ENCODE measurements at places on chromosomes 13 and 19.

DNA sequence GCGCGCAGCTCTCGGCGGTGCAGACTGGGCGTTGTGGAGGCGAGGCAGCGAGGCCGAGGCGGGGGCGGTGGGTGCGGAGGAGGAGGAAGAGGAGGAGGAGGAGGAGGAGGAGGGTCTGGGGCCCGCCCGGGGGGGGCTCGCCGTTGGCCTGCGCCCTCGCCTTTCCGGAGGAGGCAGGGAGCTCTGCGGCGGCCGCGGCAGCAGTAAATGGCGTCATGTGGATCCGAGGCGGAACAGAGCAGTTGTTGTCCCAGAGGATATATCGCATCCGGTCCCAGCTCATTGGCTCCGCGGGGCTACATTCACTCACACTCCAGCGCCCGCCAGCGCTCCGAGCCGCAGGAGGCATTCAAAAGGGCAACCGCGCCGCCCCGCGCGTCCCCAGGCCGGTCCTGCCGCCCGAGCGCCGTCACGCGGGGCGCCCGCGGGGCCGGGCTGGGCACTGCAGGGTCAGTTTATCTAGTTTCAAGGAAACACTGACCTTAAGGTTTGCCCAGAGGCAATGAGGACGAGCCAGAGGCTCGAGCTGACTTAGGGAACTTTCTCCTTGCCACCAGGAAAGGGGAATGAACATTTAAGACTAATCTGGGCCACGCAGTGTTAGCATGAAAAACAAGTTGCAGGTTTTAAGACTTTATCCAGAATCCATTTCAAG is at the start of gene SPRY2:
SPRY2 (minus strand) TSS at position 26 of the 655 bp plus-strand sequence. CDS start 3,421 bp downstream, outside the sequence.
- peak; percentile 97 for DNase-seq

- no peak for DNase-seq
These were observed 396.9 kb upstream of the SLITRK1 start for GRCh38 chr13:84279166-84279565.

DNA sequence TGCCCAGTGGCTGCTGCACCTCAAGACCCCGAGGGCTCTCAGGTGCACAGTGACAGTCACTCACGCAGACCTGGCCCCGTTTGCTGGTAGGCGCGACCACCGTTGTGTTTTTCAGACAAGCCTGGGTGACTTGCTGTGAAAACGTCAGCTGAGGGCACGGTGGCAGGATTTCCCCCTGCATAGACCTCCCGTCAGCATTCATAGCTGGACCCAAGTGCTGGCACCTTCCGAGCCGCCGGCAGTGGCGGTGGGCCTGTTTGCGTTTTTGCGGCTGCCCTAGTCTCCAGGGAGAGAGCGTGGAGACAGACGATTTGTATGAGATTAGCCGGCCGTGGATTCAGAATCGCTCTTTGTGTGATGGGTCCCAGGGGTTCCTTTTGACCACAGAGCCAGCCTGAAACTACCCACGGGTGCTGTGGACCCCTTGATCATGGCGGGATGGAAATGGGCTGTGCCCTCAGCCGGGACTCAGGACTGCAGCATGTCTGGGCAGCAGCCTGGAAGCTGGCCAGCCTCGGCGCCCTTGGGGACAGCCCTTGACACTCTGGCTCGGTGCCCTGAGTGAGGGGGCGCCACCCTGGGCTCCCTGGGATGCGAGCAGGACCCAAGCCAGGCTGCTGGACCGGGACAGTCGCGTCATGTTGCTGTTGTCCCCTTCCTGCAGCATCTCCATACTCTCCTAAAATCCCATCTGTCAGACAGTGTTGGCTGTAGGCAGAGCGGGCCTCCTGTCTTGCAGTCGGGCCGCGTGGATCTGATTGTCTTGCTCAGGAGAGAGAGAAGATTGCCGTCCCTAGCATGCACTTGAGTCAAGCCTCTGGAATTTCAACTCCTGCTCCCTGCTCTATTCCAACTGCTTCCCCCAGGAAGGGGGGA is 8.6 kb downstream of the KDM4B start:
- no peak for DNase-seq

DNA sequence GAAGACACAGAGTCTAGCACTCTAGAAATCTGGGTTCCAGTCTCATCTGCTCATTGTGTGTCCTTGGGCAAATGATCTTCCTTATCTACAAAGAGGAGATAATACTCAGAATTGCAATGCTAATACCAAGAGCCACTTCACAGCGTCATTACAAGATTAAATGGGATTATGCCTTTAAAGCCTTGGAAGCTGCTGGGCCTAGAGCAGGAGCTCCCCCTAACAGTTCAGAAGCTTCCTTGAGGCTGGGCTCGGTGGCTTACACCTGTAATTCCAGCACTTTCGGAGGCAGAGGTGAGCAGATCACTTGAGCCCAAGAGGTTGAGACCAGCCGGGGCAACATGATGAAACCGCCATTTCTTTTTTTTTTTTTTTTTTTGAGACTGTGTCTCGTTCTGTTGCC is 27.6 kb downstream of the AP2S1 start:
- no peak for DNase-seq

DNA sequence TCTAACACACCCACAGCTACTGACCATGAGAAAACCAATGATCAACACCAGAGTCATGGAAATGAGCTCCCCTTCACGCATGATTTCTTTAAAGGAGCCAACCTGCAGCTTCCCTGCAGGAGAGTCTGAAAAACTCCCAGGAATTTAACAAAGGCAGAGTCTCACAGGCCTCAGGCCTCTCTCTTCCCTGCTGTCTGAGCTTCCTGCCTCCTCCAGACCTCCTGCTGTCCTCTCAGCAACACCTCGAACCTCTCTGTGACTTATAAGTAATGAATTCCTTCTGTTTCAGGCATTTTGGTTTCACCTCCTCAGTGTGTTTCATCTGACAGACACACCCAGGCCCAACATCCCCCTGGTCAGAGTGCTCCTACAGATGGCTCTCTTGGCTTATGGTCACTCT is 1044.4 kb downstream of the UQCRFS1 start:
- DNase-seq: no peak

DNA sequence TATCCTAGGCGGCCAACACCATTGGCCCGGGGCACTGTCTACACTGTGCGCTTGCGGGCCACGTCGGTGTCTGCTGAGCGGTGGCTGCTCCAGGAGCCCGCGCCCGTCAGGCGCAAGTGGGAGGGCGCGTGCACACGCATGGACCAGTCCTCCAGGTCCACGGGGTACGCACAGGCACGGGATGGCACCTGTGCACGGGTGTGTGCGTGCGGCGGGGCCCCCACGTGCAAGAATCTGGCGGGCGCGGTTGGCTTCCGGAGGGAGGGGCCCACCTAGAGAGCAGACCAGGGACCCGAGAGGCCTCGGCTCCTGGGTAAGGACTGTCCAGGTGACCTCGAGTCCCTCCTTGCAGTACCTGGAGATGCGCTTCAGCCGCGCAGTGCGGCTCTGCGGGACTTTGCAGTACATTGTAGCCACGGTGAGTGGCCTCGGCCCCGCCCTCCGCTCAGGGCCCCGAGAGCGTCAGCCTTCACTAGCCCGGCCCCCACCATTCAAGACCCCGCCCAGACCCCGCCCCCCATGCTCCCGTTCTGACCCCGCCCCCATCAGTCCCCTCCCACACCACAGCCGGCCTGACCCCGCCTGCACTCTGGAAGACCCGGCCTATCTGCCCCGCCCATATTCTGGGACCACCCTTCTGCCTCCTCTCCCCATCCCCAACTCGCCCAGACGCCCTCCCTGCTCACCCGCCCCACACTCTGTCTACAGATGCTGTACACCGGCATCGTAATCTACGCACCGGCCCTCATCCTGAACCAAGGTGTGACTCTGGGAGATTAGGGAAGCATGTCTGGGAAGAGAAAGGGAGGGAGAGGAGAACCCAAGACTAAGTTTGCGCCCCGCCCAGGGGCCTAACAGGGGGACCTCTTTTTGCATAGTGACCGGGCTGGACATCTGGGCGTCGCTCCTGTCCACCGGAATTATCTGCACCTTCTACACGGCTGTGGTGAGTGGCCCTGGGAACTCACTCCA is 2.3 kb downstream of the SLC5A5 start:
- DNase-seq: no peak

DNA sequence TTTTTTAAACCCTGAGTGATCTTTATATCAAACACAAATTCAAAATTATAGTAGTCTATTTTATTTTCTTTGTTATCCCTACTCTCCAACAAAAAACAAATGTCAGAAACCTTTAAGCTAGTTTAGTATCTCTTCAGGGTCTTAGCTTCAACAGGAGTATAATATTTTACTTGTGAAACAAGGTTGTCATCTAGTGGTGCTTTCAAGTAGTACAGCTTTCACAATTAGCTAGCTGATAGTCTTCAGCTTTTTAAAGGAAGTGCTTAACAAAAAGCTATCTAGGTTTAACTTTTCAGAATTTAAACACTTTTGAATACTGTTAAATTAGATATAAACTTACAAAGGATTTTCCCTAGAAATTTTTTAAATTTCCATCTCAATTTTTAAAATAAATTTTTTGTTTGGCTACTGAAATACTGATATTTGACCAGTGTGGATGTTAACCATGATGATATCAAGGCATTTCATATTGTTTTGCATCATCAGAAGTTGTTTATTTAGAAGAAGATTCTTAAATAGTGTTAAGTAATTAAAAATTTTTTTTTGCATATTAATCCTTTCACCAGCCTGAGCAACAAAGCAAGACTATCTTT is 34.2 kb downstream of the TDRD3 start:
- peak; percentile 41 for DNase-seq

GRCh38 chr13:49279885-49280284 is 32.2 kb downstream of the CDADC1 start:
- DNase-seq: no peak

GRCh38 chr13:113841353-113841650 is 22.6 kb downstream of the GAS6 start:
- no peak for DNase-seq

DNA sequence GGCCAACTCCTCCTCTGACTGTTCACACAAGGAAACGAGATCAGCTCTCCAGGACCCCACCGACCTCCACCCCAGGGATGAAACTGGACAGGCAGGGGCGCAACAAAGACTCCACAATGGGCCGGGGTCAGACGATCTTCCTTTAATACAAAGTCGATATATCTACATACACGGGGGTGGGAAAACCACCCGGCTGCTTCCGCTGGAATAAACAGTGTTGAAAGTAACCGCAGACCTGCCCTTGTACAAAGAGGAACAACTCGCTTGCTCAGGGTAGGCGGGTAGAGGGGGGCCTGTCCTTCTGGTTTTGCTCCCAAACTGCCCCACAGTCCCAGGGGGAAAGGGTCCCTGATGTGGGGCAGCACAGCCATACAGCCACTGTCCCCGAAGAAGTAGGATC is 135.2 kb downstream of the PTPRS start:
- DNase-seq: no peak

GRCh38 chr19:2751438-2751830 is 11.6 kb upstream of the SLC39A3 start:
- no peak for DNase-seq

DNA sequence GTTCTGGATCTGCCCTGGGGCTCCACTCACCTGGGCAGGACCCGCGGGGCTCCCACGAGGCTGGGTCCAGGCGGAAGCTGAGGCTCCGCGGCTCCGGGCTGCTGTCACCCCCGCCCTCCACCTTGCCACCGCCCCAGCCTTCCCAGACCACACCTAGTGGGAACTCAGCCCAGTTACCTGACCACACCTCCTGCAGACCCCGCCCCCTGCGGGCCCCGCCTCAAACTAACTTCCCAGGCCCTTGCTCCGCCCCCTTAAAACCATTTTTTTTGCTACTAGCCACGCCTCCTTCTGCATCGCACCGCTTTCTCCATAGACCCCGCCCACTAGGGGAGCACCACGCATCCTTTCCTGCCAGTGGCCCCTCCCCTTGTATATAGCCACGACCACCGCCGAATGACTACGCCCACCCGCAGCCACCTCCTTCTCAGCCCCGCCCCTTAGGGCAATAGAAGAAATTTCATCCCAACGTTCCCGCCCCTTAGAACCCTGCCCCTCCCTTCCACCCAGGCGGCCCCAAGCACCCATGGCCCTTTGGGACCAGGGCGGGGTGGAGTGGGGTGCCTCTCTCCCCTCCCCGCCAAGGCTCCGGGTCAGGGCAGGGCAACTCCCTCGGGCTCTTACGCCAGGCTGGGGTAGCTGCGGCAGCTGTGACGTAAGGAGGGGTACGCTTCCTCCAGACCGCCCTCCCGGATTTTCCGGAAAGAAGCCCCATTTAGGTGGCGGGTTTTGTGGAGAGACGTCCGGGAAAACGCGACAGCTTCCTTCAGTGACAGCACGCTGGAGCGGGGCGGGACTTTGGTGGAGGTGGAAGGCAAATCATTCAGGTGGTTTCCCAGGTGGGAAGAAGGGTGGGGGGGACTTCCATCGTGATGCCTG is at the start of gene SH2D3A:
SH2D3A (minus strand) TSS at position 79 of the 879 bp plus-strand sequence. CDS start 3,687 bp downstream, outside the sequence.
- no peak for DNase-seq

DNA sequence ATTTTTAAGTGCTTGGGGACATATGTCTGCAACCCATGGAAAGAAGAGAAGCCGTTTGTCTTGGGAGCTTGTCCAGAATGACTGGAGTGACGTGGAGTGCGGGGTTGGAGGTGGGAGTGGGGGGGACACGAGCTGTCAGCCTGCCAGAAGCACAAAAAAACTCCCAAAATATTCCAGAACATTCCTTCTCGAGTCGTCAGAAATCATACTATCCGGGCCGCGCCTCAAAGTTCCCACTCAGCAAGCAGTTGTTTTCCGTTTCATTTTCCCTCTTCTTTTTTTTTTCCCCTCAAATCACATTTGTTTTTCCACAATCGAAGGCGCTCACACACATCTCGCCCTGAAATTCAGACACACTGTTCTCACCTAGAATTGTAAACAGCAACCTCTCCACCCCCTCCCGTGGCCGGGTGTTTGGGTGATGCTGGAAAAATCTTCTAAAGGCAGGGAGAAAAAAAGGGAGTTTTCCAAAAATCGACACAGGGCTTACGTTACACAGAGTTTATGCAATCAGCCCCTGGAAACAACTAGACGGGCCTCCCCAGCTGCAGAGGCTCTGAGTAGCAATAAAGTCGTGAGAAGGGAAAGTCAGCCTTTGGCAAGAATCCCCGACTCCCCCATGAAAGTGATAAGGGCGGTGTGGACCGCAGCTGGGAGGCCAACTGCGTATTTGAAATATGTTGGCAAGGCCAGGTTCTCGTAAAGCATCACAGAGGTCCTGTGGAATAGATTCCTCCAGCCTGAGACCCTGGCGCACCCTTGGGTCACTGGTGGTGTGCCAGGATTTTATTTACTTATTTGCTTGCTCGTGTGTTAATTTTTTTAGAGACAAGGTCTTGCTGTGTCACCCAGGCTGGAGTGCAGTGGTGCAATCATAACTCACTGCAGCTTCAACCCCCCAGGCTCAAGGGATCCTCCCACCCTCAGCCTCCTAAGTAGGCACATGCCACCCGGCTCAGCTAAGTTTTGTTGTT is 31.2 kb upstream of the KLF2 start:
- peak; percentile 92 for DNase-seq

- no peak for DNase-seq
These were observed 257.8 kb downstream of the FOXO1 start for GRCh38 chr13:40408602-40409001.

GRCh38 chr13:97875218-97875617 is 78.3 kb upstream of the IPO5 start:
- no peak for DNase-seq

DNA sequence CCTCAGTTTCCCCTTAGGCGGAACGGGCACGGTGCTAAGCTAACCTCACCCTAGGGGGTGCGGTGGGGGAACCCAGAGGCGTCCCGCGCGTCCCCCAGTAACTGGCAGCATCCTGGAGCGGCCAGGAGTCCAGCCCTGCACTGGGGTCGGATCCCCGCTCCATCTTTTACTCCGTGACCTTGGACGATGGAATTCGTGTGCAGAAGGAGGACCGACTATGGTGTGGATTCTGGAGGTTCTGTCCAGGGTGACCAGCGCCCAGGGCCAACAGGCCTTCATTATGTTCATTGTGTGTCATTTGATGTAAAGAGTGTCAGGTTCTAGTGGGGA is 630 bp downstream of the SPPL2B start:
- no peak for DNase-seq

All from stromal cell of bone marrow (primary cell).